Left lung (tissue), 14 donors: ENCODE measurements at places on chromosomes 13 and 19. TPM values are rescaled to one million over a fixed set of nuclear protein-coding genes. Genes with fewer than 3 reads are reported as not detected.
A peak's percentile ranks its signal among the peaks of the same experiment; 100 is the strongest.

GRCh38 chr13:46556418-46556779, 3.4 kb downstream of the LRCH1 start:
- DNase-seq, result no peak
- H3K4me3 ChIP-seq, result no peak overlapping the region
- H3K36me3 ChIP-seq, result no peaks in the 10 kb centered on the region
- H3K27ac ChIP-seq, result no peak overlapping the region
- peaks cover 9% of the 10 kb centered on the region for H3K4me1 ChIP-seq
- H3K27me3 ChIP-seq, result no peaks in the 10 kb centered on the region

The BCL2L12 gene
- 22.2 TPM for total RNA-seq

DNA sequence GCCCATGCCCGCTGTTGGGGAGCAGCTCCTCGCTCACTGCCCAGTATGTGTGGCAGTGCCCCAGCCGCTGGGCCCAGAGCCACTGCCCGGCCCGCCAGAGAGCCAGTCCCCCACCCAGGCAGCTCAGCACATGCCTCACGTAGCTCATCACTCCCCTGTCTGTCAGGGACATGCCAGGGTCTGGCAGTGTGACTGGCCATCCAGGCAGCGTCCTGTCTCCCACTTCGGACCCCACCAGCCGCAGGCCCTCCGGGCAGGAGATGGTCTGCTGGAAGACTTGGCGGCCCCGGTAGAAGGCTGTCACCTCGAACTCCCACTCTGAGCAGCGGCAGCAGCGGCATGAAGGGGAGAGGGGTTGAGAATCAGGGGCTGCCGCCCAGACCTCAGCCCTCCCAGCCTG, 3.6 kb downstream of the IRF3 start:
- DNase-seq, result no peak
- H3K4me3 ChIP-seq, result no peak overlapping the region
- H3K36me3 ChIP-seq, result no peaks in the 10 kb centered on the region
- no peaks in the 10 kb centered on the region for H3K27me3 ChIP-seq

GRCh38 chr13:20175907-20176652, 15.2 kb upstream of the GJA3 start:
- no peak for DNase-seq
- H3K36me3 ChIP-seq, result no peaks in the 10 kb centered on the region
- H3K27me3 ChIP-seq, result peaks cover 68% of the 10 kb centered on the region
- H3K4me3 ChIP-seq, result no peak overlapping the region

GRCh38 chr13:46687810-46688209, 109.2 kb downstream of the ESD start:
- peaks cover 24% of the 10 kb centered on the region for H3K4me1 ChIP-seq
- no peak for DNase-seq
- no peaks in the 10 kb centered on the region for H3K36me3 ChIP-seq

GRCh38 chr19:9818175-9818733, 625 bp downstream of the FBXL12 start:
- H3K4me3 ChIP-seq, result peak overlapping the region; percentile 94
- H3K27ac ChIP-seq, result peak overlapping the region; percentile 91
- peaks cover 24% of the 10 kb centered on the region for H3K4me1 ChIP-seq
- H3K36me3 ChIP-seq, result peaks cover 20% of the 10 kb centered on the region
- no peaks in the 10 kb centered on the region for H3K27me3 ChIP-seq

GRCh38 chr13:45398877-45399276, 19.3 kb downstream of the SLC25A30 start:
- no peak for DNase-seq
- H3K4me1 ChIP-seq, result peaks cover 13% of the 10 kb centered on the region
- H3K36me3 ChIP-seq, result peaks cover 73% of the 10 kb centered on the region

DNA sequence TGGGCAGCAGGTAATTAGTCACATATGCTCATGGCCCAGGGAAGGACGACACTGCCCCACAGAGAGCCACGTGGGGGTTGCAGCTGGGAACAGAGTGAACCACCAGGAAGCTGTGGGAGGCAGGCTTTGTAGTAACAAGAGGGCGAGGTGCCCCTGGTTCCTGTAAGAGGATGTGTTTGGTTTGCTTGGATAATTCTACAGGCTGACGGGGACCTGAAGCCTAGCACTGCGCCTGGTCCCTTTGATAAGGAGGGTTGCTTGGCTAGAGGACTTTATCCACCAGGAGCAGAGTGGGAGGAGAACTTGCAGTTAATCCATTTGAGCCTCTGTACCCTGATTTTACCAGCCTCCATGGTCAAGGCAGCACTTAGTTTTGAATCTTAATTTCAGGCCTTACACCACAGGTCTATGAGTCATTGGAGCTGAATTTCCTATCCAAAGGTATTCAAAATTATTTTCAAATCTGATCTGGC, 67.4 kb upstream of the CLDN10 start:
- no peaks in the 10 kb centered on the region for H3K27me3 ChIP-seq
- no peak overlapping the region for H3K4me3 ChIP-seq
- DNase-seq, result no peak
- no peaks in the 10 kb centered on the region for H3K4me1 ChIP-seq
- no peak overlapping the region for H3K27ac ChIP-seq

The TMEM86B gene
- 1.9 TPM for total RNA-seq

The CLEC4M gene
- total RNA-seq, result not detected

The LAIR2 gene
- 1.0 TPM for total RNA-seq

- H3K36me3 ChIP-seq, result no peaks in the 10 kb centered on the region
- H3K27ac ChIP-seq, result no peak overlapping the region
- H3K4me1 ChIP-seq, result no peaks in the 10 kb centered on the region
- DNase-seq, result no peak
Observed at GRCh38 chr13:80712026-80712425, 371.1 kb upstream of the SPRY2 start.
